Regular cardiac myocyte (primary cell): ENCODE measurements at places on chromosomes 6 and 20. TPM values are rescaled to one million over a fixed set of nuclear protein-coding genes. Genes with fewer than 3 reads are reported as not detected.

The HTR1E gene
- not detected in 2 replicates for total RNA-seq

The CALHM6 gene
- 0.58 and 2.8 TPM in 2 replicates for total RNA-seq

The MUCL3 gene
- not detected in 2 replicates for total RNA-seq

The THBD gene
- total RNA-seq = 18.0 and 20.3 TPM in 2 replicates

The C6orf132 gene
- 0.28 and 1.2 TPM in 2 replicates for total RNA-seq

The ZFP57 gene
- total RNA-seq = not detected in 2 replicates

The PHACTR1 gene
- 0.19 and 0.56 TPM in 2 replicates for total RNA-seq

The ADA gene
- 9.0 and 14.4 TPM in 2 replicates for total RNA-seq

The DAAM2 gene
- 36.9 and 37.4 TPM in 2 replicates for total RNA-seq

The SCRT2 gene
- total RNA-seq = not detected in 2 replicates

The SEC23B gene
- total RNA-seq = 47.4 and 75.2 TPM in 2 replicates

The PRSS35 gene
- total RNA-seq = 1.7 and 4.8 TPM in 2 replicates

The KHDC1L gene
- total RNA-seq = not detected in 2 replicates

The SLPI gene
- 0.58 TPM in 1 of 2 replicates, not detected in the other for total RNA-seq

The CYP39A1 gene
- total RNA-seq = under 0.01 and 1.1 TPM in 2 replicates

The VGLL2 gene
- not detected in 2 replicates for total RNA-seq

The LY86 gene
- total RNA-seq = not detected in 2 replicates

The SLC52A3 gene
- total RNA-seq = not detected in 2 replicates

The POU3F2 gene
- total RNA-seq = not detected in 2 replicates

The TREM1 gene
- 0.19 and 21.7 TPM in 2 replicates for total RNA-seq

The NOX3 gene
- not detected in 2 replicates for total RNA-seq

The RALY gene
- total RNA-seq = 45.9 and 69.6 TPM in 2 replicates

The EYS gene
- under 0.01 TPM in 2 replicates for total RNA-seq

The SPATA25 gene
- 0.19 and 0.28 TPM in 2 replicates for total RNA-seq

The FERMT1 gene
- total RNA-seq = 3.4 and 6.3 TPM in 2 replicates

The JPH2 gene
- 0.96 and 2.5 TPM in 2 replicates for total RNA-seq

The TPD52L1 gene
- 7.5 and 21.7 TPM in 2 replicates for total RNA-seq

The BPIFB4 gene
- not detected in 2 replicates for total RNA-seq

The DHX16 gene
- total RNA-seq = 31.9 and 52.0 TPM in 2 replicates

The LY6G5B gene
- total RNA-seq = 2.0 and 2.3 TPM in 2 replicates

The TGM3 gene
- 0.19 and 0.28 TPM in 2 replicates for total RNA-seq

The PRR18 gene
- total RNA-seq = not detected in 2 replicates

The SNAP91 gene
- not detected in 2 replicates for total RNA-seq

The ANKEF1 gene
- 0.96 and 2.3 TPM in 2 replicates for total RNA-seq

The REM1 gene
- 0.19 and 0.28 TPM in 2 replicates for total RNA-seq

The ABCF1 gene
- 46.2 and 89.9 TPM in 2 replicates for total RNA-seq
